ENCODE measurements at places on chromosomes 13 and 19.

DNA sequence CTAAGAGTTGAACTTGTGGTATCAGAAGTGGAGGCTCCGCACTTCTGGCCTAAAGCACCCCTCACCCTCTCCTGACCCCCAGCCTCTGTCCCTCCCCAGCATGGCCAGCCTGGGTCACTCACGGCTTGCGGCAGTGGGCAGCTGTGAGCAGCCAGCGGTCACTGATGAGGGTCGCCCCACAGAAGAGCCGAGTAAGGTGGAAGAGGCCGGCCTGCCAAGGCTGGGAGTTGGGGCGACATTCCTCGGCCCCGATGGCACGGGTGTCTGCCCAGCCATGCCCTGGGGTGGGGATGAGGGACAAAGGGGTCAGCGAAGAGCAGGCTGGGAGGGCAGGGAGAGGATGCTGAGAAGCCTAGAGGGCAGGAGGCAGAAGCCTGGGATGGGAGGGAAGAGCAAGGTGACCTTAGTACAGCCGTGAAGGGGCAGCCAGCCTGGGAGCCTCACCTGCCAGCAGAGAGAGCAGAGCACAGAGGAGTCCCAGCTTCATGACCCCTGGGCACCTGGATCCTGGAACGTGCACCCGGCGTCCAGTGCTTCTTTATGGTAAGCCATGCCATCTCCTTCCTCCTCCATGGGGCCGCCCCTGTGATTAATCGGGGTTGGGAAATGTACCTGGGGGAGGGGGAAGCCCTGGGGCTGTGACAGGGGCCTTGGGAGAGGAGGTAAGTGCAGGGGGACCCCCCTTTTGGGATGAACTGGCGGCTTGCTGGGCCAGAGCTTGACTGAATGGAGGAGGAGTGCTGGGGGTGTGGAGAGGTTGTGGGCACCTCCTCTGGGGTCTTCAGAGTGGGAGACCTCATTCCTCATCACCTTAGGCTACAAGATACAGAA lies 7.9 kb upstream of the KLK8 start:
- DNase-seq, result no peak

GRCh38 chr13:40943073-40943472 lies 76.0 kb downstream of the ELF1 start:
- no peak for DNase-seq

DNA sequence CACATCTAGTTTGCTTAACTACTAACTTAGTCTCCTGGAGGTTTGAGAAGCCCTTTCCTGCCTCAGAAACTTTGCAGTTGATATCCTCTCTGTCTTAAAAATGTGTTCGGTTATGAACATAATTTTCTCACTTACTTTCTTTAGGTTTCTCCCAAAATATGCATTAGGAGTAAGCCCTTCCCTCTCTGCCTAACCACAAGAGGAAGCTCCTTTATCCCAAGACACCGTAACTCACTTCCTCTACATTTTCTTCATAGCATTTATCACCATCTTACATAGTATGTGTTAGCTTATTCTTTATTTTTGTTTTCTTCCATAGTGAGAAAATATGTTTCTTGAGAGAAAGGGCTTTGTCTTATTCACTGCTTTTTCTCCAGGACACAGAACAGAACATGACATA lies 952.5 kb upstream of the ATXN8OS start:
- DNase-seq, result no peak

DNA sequence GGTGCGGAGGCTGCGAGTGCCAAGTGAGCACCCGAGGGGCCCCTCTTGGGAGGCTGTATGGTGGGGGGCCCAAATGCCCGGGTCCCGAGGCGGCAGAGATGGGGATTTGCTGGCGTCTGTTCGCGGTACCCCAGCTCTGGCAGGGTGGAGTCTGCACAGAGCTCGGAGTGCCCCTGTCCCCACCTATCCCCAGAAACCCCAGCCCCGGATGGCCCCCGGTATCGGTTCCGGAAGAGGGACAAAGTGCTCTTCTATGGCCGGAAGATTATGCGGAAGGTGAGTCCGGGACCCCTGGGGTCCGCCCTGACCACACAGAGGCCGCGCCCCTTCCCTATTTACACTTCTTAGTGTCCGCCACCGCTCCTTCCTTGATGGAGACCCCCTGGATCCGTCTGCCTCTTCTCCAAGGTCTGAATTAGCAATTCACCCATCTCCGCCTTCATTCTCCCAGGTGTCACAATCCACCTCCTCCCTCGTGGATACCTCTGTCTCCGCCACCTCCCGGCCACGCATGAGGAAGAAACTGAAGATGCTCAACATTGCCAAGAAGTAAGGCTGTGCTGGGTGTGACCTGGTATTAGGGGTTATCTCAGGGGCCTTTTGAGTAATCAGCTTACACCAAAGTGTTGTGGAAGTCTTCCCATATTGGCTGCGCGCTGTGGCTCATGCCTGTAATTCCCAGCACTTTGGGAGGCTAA lies 630 bp downstream of the PNPLA6 start:
- DNase-seq, result no peak

GRCh38 chr13:98813993-98814392 lies 61.5 kb upstream of the SLC15A1 start:
- DNase-seq, result no peak

GRCh38 chr13:97245011-97245410 lies 22.9 kb downstream of the MBNL2 start:
- DNase-seq, result no peak

DNA sequence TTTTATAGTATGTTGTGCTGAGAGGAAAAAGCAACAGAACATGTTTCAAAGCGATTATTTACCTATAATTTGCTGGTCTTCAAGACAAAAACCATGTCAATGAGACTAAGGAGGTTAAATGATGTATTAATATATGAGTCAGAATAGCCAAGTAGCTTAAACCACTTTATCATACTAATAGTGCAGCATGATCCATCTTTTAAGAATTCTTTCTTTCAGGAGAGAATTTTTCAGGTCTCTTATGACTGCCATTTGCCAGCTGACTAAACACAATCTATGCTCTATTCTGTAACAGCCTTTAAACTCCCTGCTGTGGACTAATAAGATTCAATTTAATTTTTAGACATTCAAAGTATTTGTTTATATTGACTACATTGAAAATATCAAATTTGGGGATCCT lies 93.7 kb downstream of the TRPC4 start:
- no peak for DNase-seq

DNA sequence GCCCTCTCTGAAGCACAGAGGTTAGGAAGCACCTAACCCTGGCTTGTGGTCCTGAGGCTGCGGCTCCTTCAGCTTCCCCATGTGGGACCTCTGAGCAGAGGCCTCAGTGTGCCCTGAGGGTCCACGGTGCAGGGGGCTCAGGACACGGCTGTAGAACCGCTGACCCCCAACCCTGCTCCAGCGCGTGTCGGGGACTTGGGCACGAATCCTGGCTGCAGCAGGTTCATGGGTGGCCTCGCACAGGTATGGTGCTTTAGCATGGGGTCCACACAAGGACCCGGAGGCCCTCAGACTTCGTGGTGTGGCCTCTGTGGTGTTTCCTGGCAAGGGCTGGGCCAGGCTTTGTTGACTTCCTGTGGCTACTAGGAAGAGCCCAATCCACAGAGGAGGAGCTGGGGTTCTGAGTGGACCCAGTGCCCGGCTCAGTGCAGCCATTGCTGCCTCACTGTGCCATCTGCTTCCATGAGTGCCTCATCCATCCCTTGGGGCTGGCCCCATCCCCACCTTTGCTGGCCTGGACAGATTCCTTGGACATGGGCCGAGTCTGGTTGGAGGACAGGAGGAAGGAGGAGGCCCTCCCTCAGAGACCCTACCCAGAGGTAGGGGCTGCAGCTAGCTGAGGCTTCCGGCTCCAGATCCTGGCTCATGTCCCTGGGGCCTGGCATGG lies 24.5 kb downstream of the ZBTB7A start:
- DNase-seq, result no peak

- DNase-seq, result no peak
These were observed 1.5 kb downstream of the TUBGCP3 start for GRCh38 chr13:112586334-112586960.

- DNase-seq, result no peak
These were observed 132.8 kb upstream of the MYO16 start for GRCh38 chr13:108496362-108497210.

DNA sequence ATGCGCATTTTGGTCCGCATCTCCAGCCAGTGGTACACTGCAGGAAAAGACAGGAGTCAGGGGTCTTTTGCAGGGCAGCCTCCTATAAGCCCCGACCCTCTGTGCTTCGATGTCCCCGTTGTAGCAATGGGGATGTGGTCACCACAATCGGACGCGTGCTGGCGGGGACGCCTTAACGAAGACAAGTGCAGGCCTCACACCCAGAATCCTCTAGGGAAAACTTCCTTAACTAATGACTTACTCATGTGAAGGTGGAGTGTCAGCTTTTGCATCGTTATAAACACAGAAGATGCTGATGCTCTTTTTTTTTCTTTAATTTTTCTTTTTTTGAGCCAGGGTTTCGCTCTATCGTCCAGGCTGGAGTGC lies 22.1 kb downstream of the VASP start:
- no peak for DNase-seq

- no peak for DNase-seq
These were observed 4.6 kb upstream of the ITGBL1 start for GRCh38 chr13:101447852-101448251.

GRCh38 chr19:10826846-10827245 lies 9.2 kb downstream of the TMED1 start:
- DNase-seq, result no peak

- no peak for DNase-seq
These were observed 459.2 kb downstream of the FGF14 start for GRCh38 chr13:101942535-101943157.

DNA sequence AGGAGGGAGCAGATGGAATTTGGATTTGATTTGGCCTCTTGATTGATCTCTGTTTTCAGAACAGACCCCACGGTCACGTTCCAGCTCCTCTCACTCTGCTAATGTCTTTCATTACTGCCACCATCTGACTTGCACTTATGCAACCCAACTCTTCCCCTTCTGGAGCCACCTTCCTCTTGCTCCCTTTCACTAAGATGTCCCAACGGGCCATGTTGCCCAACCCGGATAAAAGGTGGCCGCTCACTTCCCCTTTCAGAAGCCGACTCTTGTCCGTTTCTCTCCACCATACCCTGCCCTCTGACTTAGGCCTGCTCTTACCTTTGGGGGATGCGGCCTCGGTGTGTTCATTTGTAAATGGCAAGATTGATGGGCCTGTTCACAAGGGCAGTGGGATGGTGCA lies 27.4 kb upstream of the CYP4F8 start:
- no peak for DNase-seq

DNA sequence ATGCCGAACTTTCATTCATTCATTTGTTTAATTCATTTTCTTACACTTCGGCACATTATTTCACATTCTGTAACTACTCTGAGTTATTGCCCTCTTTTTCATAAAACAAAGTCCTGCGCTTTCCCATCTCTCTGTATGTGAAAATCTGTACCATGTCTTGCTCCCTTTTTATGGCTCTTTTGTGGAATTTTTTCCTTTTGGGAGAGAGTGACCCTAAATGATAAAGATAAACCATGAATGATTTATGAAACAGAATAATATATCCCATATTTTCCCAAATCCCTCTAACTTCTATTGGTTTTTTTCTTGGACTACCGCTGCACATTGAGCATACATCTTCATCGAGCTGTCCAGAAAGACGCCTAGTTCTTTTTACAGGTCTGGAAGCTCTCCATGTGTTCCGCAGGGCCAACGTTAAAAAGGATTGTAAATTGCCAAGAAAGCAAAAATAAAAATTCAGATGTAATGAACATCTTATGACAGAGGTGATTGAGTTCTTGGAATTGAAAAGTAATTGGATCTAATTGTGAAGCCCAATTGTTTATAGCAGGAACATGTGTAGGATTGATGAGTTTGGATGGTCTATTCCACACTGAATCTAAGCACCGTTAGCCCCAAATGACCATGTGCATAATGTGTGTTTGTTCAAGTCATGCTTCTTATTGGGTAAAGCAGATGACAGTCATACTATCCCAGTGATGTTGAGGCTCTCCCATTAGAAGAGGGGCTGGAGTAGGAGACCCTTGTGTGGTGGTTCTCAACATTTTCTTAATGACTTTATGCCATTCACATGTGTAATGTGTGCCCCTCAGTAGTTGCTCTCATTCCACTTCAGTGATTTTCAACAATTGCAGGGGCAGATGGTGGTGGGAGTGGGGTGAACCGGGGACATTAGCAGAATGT lies 378.9 kb downstream of the DLEU7 start:
- DNase-seq, result no peak

- DNase-seq, result no peak
These were observed 920.9 kb downstream of the SLITRK5 start for GRCh38 chr13:88592105-88592504.

DNA sequence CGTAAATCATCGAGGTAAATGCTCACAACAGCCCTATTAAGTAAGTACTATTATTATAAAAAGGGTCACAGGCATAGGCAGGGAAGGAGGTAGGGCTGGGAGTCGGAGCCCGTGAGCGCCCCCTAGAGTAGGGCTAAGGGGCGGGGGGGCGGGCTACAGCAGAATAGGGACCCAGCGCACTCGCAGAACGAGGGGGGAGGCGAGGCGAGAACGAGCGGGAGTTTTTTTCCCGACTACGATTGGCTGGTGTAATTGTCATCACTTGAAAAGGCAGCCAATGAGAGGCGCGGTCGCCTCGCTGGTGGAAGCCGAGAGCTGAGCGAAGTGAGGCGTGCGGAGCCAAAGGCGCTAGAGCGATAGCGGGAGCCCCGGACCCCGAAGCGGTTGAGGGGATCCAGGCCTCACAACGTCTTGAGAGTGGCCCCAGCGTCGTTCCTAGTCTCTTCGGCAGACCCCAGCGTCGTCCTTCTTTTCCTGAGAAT lies 24.2 kb downstream of the KEAP1 start:
- DNase-seq, result peak; percentile 88

GRCh38 chr13:29484796-29485195 lies 110.7 kb downstream of the SLC7A1 start:
- no peak for DNase-seq

DNA sequence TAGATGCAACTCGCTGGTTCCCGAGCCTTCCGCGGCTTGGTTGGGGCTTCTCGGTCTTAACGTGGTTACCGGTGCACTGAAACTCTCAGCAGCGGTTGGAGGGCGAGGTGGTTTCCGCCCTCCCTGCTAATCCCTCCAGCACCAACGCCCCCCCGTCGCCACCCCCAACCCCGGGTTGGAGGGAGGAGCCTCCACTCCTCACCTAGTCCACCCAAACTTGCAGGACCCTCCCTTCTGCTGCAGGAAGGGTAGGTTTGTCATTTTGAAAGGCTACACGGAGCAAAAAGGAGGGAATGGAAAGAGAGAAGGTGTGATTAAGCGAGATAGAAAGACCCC lies 465.0 kb downstream of the ITGBL1 start:
- no peak for DNase-seq

- DNase-seq, result no peak
These were observed 93.4 kb downstream of the COL4A1 start for GRCh38 chr13:110213461-110214074.

DNA sequence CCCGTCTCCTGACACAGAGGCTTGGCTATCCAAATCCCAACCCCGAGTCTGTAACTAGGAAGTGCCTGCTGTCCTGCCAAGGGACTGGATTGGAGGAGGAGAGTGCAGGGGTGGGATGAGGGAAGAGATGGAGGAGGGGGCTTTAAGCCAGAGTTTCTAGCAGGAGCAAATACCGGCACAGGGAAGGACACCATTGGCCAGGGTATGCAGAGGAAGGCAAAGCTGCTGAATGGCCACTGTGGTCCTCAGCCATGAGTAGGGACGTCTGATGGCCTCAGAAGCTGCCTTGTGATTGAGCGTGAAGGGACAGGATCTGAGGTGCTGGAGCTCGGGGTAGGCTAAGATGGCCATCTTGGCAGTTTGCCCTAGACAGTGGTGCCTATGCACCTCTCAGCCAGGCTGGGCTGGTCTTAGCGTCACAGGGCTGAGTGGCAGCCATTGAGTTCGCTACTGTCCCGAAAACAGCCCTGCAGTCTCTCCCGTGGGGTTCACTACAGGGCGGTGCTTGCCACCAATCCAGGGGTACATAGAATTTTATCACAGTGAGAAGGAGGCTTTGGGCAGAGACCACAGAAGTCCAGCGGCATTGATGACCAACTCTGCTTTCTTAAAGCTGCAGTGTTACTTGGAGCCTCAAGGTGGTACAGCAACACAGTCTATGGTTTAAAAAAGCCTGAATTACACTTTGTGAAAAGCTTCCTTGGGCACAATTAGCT lies 61.8 kb downstream of the AKAP11 start:
- DNase-seq, result no peak
